Jurkat, Clone E6-1 (cell line): ENCODE measurements at places on chromosomes 12 and 14.
A peak's percentile ranks its signal among the peaks of the same experiment; 100 is the strongest.

DNA sequence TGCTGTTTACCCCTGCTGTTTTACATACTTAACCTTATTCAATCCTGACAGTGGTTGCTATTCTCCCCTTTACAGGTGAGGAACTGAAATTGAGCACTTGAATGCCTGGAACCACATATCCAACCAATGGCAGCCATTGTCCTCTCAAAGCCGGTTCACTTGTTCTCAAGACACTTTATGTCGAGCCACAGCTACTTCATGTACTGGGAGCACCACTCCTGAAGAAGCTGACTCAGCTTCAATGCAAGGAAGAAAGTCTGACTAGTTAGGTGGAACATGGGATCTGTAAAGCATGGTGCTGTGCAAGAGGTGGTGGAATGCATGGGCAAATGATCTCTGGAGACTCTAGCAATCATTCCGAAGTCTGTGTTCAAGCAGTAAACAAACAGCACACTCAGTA, 113.9 kb upstream of the CPM start:
- DNase-seq: no peak

DNA sequence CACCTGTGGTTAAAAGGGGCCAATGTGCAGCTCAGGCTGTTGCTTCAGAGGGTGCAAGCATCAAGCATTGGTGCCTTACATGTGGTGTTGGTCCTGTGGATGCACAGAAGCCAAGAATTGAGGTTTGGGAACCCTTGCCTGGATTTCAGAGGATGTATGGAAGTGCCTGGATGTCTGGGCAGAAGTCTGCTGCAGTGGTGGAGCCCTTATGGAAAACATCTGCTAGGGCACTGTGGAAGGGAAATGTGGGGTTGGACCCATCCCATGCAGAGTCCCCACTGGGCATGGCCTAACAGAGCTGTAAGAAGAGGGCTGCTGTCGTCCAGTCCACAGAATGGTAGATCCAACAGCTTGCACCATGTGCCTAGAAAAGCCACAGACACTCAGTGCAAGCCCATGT, 36.6 kb downstream of the PCNX1 start:
- no peak for DNase-seq

- DNase-seq: no peak
Observed at GRCh38 chr14:50775357-50775756, 55.6 kb downstream of the NIN start.

- DNase-seq: no peak
Observed at GRCh38 chr14:26593357-26593756, 4.5 kb downstream of the NOVA1 start.

DNA sequence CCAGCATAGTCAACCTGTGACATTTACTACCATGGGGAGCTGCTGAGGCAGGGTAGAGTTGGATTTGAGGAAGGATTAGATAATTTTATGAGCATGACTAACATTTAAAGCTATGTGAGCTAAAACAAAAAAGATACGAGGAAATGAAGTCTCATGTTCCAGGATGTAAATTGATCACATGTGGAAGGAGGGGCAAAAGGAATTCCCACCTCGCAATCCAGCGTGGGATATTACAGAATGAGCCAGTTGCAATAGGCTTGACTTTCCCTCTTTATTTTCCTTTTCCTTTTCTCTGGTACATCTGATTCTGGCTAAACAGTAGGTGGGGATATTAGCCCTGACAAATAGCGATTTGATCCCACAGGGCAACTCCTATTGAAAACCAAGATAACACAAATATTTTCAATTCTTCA, 214.9 kb upstream of the HMGA2 start:
- DNase-seq: no peak

- DNase-seq: no peak
Observed at GRCh38 chr14:57869617-57870016, 3.7 kb upstream of the SLC35F4 start.

- peak; percentile 85 for DNase-seq
Observed at GRCh38 chr14:91282954-91283645, 38.6 kb upstream of the GPR68 start.

- no peak for DNase-seq
Observed at GRCh38 chr12:90226211-90226610, 517.6 kb upstream of the ATP2B1 start.

DNA sequence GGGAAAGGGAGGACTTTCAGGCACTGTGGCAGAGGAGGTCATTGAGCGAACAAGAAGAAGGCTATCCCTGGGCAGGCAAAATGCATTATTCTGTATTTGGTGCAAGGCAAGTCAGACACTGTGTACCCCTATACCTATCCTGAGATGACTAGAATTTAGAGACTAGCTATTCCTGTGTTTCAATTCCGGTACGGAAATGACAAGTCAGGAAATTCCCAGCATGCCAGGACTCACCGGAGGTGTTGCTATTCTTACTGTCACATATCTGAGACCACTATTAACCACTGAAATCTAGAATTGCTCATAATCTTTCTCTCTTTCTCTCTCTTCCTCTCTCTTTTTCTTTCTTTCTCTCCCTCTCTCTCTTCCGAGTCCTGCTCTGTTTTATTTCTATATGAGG, 297.1 kb downstream of the PDZRN4 start:
- no peak for DNase-seq

GRCh38 chr12:76057326-76057725, 25.8 kb upstream of the PHLDA1 start:
- no peak for DNase-seq

DNA sequence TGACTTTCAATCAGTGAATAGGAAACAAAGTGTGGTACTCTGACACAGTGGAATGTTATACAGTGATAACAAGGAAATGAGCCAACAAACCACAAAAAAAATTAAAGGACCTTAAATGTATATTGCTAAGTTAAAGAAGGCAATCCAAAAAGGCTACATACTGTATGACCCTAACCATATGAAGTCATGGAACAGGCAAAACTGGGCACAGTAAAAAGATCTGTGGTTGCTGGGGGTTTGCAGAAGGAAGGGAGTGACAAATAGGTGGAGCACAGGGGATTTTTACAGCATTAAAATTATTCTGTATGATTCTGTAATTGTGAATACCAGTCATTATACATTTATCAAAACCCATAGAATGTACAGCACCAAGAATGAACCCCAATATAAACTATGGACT, 112.6 kb downstream of the KCNC2 start:
- no peak for DNase-seq

- DNase-seq: peak; percentile 42
Observed at GRCh38 chr12:25322351-25322750, 71.6 kb upstream of the KRAS start.

DNA sequence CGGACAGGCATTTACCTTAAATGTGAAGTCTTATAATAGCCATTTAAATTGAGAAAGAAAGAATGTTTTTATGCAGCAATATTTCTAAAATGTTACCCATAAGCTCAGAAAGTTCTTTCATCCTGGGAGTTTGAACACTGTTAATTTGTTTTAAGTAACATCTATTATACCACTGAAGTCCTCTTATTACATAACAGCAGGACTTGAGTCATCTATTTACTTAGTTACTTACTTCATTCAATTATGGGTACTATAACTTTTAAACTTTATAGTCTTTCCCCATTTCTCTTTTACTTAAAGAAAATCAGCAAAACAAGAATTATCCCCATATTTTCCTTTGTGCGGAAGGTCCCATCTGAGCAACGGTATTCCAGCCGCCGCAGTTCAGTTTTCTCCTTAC, 473.1 kb downstream of the ETNK1 start:
- DNase-seq: no peak

- no peak for DNase-seq
Observed at GRCh38 chr12:118374909-118375308, 1.4 kb upstream of the SUDS3 start.

DNA sequence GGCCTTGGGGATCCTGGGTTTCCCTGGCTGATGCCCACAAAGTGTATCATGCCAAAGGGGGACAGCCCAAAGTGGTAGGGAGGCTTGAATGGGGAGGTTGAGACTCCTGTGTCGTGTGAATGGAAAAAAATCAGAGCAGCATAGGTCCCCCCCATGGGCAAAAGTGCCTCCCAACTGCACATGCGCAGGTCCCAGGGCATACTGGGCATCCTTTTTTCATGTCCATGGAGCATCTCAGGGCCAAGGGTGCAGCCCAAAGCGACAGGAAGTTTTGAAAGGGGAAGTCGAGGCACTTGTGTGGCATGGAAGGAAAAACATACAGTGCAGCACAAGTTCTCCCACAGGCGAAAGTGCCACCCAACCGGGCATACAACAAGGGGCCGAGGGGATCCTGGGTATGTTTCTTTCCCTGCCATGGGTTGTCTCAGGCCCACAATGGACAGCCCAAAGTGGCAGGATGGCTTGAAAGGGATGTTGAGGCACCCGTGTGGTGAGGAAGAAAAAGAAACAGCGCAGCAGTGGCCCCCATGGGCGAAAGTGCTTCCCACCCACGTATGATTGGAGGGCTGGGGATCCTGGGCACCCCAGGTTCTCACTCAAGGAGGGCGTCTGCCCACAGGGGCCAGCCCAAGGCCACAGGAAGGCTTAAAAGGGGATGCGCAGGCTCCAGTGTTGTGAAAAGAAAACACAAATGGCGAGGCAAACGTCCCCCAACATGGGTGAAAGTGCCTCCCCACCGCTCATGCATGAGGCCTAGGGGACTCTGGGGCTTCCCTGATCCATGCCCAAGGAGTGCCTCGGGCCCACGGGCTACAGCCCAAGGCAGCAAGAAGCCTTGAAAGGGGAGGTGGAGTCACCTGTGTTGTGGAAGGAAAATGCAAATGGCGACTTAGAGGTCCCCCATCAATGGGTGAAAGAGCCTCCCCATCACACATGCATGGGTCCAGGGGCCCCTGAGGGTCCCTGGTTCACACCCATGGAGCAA, 573.7 kb downstream of the ALG10 start:
- DNase-seq: no peak

DNA sequence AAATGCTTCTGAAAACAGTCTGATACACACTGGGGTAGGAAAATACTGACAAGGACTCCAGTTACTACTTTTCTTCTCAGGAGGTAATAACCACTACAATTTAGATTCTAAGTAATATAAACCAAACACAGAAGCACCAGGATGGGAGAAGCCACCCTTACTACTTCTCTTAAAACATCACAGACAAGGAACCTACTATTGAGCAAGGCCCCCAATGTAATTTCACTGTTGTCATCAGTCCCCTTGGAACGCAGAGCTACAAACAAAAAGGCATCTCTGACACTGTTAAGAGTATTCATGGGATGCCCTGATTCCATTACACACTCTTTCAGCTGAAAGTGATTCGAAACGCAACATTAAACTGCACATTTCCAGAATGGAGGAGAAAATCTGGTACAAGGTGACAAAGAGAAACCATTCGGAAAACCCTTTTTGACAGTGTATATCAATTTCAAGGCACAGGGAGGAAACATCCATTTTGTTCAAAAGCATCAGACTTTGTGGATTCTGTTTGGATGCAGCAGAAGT, 185.9 kb downstream of the PPM1H start:
- DNase-seq: no peak

- DNase-seq: peak; percentile 90
Observed at GRCh38 chr12:77070382-77070781, 5.0 kb upstream of the E2F7 start.

DNA sequence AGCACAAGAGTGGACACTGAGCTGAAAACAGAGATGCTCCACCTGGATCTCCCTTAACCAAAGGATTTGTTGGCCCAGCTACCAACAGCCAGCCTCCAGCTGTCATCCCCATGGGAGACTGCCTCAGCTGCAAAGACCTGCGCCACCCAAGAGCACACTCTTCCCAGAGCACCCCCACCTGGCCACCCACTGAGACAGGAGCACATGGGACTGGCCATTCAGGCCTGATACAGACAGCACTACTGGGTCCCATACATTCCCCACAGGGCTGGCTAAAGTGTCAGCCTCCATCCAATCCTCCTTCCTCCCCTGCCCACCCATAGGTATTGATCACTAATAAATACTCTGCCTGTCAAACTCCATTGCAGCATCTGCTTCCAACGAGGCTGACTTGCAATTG, 241.5 kb downstream of the BCL11B start:
- DNase-seq: no peak

DNA sequence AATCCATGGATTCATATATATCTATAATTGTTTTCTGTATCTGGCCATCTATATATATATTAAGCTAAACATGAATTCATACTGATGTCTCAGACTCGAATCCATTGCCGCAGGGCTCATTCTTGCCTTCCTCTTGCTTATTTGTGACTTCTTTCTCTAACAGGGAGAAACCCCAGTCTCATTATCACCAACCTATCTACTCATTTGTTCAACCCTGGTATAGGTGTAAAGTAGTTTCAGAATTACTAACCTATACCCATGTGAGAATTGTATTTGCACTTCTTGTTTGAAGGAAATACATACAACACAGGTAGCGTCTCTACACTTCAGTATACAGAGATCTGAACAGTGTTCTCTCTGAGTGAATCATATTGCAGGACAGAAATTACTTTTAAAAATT, 77.7 kb downstream of the PTPN11 start:
- DNase-seq: no peak

- peak; percentile 100 for DNase-seq
Observed at GRCh38 chr12:31896514-31897039, 62.6 kb upstream of the RESF1 start.

DNA sequence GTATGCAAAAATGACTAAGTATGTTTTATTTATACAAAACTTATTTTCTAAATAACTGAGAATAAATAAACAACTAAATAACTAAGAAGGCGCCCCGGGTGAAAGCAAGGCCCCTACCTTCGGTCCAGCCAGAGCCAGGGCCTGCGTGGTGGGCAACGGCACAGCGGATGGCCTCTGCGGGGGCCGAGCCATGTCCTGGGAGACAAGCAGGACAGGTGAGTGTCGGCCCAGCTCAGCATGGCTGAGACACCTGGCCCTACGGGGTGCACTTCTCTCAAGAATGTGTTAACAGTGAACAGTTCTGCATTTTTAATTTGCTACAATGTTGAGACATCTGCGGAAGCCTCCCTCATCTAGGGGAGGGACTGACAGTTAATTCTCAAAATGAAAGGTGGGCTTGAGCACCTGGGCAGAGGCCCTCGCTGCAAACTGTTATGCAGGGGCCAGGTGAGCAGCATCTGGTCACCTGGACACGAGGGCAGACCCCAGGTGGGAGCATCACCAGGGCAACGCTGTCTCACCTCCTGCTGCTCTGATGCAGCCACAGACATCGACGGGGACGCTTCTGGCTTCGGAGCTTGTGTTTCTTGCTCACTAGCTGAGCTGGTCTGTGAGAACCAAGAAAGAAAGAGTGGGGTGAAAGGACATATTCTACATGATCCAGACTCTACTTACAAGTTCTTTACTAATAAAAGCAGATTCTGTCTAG, 31.8 kb downstream of the AMN start:
- no peak for DNase-seq
